ENCODE measurements at places on chromosomes 5 and 9.
A peak's percentile ranks its signal among the peaks of the same experiment; 100 is the strongest.

DNA sequence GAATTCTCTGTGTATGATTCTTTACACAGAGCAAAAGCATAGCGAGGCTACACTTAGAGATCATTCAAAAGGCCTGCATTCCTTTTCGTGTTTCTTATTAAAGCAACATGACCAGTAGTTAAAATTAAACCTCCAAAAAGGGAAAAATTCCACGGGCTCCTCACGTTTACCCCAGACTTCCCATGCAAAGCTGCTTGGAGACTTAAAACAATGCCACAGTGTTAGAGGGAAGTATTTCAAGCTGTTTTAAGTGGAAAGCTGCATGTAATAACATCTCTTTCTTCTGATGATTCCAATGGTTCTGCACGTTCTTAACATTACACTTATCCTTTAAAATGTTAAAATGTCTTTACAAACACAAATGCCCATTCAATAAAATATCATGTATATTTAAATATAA, 405.2 kb downstream of the SEMA5A start:
- no peak for DNase-seq

GRCh38 chr5:64158827-64159226, 6.8 kb upstream of the RNF180 start:
- DNase-seq, result no peak

DNA sequence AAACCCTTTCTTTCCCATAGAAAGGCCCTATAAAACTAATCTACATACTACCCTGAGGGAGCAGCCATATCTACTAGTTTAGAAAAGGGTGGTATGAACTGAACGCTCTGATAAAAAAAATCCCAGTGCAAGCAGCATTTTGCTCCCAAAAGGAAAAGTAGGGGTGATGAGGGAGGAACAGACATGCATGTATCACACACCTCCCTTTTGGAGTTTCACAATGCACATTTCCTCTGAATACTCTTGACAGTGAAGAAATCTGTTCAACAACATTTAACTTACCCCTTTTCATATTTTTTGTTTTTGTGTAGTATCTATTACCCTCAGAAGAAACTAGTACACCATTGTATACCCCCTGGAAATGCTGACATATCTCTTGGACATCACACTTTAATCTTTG, 411.4 kb downstream of the MAT2B start:
- DNase-seq, result no peak

DNA sequence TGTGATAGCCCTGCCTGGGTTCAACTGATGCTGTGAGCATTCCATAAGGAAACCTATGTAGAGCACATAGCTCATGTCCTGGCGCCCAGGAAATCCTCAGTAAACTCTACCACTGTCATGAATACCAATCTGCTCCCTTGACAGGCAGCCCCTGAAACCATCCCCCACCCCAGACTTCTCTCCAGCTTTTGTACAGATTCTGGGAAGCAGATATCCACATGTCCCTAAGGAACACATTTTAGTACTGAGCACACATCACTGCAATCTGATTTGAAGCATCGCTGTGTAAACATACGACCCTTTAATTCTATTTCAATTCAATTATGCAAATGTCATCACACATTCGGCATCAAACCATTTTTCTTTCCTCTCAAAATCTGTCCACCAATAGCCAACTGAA, 89.5 kb upstream of the FSTL4 start:
- DNase-seq, result no peak

GRCh38 chr9:81833563-81834345, 94.5 kb upstream of the SPATA31D4 start:
- no peak for DNase-seq

GRCh38 chr9:98491231-98491651, 217.5 kb downstream of the GABBR2 start:
- no peak for DNase-seq

DNA sequence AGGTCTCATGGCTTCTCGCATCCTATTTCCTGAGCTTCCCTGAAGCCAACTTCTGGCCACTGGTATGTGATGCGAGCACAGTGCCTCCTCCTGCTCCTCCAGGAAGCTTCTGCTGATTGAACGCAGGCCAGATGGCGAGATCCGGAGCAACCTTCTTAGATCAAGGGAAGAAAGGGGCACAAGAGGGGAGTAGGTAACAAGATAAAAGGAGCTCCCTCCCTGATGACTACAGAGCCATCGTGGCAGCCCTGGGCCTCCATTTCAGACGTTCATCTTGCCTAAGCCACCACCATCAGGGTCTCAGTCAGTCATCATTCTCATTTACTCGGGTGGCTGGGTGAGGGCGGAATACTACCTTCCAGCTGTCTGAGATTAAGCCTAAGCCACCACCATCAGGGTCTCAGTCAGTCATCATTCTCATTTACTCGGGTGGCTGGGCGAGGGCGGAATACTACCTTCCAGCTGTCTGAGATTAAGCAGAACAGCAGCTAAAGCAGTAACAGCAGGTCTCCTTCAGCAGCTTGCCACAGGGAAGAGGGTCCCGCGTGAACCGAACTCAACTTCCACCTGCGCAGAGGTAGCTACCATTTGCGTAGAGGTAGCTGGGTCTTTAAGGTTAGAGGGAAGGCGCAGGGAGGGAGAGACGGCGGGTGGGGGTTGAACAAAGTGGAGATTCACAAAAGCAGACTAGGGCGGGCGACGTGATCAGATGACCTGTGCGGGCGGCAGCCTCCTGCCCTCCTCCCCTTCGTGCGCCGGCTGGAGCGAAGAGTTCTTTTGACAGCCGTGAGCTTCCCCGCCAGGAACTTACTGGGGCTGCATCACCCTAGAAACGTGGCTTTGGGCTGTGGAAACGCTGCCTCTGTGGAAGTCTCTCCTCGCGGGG, 27.9 kb upstream of the MGAT1 start:
- peak; percentile 85 for DNase-seq

GRCh38 chr5:58505971-58506640, 14.9 kb downstream of the GAPT start:
- no peak for DNase-seq

- no peak for DNase-seq
Observed at GRCh38 chr5:44807269-44807668, 1.5 kb upstream of the MRPS30 start.

GRCh38 chr5:157858527-157859226, at the start of gene CLINT1:
CLINT1 (minus strand) TSS chr5:157859145; CDS start chr5:157858970, 175 bp downstream.
- peak; percentile 94 for DNase-seq

DNA sequence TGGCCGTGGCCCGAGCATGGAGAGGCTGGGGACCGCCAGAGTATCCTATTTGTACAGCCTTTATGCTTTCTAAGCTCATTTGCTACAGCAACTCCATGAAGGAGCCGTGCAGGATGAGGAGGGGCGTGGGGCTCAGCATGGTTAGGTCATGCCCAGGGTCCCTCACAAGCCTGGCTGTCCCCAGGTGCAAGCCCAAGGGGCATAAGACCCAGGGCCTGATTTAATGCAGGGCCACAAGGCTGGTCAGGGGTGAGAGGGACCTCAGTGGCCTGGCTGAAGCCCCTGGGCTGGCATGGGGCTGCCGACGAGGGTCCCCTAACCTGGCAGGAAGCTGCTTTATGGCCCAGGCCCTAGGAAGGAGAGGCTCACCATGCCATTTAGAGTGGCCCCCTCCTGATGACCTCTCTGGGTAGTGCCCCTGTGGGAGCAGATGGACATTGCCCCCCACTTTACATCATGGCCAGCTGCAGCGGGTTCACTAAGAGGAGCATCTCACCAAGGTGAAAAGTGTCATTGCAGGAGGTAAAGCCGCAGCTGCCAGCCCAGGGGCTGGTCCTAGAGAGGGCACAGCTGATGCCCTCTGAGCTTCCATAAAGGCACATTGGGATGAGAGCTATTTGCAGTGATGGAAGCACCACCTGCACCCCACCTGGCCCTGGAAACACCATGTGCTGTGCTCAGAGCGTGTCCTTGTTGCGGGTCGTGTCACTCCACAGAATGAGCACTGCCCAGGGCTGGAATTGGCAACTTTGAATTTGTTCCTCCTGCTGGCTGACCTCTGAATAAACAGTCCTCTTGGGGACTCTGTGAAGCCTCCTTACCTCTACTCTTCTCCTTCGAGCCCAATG, 58.9 kb downstream of the ZNF618 start:
- DNase-seq, result no peak

DNA sequence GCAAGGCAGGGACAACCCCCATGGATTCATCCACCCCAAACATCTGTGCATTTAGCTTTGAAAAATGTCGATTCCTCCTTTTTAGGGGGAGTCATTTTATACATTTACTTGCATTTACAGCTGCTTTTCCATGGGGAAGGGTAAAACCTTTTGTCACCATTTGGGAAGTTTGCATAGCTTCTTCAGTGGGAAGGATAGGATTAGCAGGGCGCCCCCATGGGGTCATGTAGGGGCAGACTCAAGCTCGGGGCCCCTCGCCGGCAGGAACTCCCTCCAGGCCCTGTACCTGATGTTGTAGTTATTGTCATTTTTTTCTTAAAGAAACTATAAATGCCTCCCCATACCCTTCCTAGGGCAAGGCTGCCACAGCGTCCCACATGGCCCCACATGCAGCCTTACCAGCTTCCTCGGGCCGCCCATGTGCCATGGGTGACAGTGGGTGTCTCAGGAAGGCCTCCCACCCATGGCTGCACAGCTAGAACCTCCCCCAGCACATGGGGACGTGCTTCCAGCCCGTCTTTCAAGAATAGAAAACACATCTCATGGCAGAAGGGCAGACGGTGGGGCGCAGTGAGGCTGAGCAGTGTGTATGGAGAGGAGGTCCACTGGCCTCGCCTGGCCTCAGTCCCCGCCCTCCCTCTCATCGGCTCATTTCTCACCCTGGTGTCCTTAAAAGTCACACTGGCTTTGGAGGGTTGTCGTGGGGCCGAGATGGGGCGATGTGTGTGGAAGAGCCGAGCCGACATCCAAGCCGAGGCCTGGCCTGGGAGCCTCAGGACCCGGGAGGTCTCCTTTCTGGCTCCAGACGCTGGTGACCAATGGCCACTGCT, 76.1 kb upstream of the OTULINL start:
- no peak for DNase-seq

DNA sequence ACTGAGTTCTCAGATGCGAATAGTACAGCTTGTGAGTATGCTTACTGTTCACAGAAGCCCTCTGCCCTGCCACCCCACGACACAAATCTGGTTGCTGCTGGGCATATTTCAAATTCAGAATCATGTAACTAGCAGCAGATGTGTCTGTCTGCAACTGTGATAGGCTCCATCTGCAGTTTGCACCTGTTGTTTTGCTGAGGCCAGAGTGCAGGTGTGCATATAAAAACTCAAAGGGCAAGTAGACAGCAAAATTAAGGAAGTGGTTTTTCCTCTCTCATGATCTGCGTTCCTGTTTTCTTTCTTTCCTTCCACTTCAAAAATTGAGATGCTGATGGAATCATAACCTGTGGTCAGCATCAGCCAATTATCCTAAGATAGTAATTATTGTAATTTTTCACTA, 1000.5 kb downstream of the PTPRD start:
- no peak for DNase-seq

DNA sequence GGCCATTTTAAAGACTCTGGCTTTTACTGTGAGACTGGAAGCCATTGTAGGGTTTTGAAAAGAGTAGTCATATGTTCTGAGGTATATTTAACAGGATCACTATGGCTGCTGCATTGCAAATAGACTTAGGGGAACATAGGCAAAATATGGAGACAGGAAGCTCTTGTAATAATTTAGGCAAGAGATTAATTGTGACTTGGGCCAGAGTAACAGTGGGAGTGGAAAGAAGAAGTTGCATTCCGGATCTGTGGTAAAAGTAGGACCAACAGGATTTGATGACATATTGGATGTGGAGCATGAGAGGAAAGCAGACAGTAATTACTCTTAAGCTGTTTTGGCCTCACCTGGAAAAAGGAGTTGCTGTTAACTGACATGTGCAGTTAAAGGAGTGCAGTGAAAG, 85.6 kb downstream of the SMIM15 start:
- no peak for DNase-seq

DNA sequence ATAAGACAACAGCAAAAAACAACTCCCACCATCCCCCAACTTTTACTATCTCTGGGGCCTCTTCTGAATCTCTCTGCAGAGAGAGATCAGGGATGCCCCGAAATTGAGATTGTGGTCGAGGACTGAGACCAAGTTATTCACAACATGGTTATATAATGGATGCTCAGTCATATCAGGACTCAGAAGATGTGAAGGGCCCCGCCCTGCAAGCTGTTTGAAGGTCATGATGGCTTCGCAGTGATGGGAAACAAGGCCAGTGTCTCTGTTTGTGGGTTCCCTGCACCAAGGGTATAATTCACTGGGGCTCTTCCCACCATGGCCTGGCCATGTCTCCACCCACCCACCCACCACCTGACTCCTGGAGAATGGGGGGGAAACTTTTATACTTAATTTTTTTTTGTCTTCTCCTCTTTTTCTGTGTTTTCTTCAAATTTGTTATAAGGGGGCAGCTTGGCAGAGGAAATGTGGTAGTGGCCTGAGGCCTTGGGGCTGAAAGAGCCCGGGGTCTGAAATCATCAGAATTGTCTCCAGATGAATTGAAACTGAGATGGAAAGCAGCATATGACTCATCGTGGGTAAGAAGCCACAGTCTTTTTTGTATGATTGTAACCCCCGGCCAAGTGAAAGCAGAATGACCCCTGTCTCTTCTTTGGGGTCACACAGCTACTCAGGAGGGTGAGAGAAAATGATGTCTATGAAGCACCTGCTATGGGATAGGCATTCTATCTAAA, 15.0 kb upstream of the TEX48 start:
- DNase-seq, result peak; percentile 51

- DNase-seq, result no peak
Observed at GRCh38 chr9:99515093-99515492, 293.0 kb downstream of the SEC61B start.

- no peak for DNase-seq
Observed at GRCh38 chr5:100273846-100274580, 261.2 kb upstream of the FAM174A start.

- DNase-seq, result no peak
Observed at GRCh38 chr9:34311499-34312185, 17.4 kb downstream of the KIF24 start.

DNA sequence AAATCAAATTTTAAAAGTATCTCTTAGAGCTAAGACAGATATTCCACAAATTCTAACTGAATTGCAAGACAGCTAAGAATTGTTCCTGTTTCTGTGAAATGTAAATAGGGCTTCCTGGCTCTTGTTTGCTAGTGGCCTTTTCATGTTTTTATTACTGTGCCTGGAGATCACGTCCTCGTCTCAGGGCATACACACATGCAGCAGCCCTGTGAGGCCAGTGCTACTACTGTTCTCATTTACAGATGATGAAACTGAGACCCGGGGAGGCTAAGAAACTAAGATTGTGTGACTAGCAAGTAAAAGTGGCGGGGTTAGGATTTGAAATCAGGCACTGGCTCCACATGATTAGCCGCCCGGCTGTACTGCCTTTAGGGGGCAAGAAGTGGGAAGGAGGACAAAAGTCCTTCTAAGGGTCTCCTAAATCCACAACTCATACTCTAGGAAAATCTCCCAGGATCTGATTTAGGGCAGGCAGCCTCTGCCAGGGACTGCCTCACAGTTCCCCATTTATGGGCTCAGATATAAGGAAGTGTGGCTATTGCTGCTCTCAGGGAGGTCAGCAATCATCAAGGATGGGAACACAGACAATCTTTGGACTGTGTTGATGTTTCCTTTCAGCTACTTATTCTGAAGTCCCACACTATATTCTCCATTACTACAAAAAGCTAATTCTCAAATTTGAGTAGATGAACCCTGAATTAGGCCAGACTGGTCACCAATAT, 7.9 kb downstream of the PRUNE2 start:
- DNase-seq, result no peak
